ENCODE measurements at places on chromosomes 4 and X.

DNA sequence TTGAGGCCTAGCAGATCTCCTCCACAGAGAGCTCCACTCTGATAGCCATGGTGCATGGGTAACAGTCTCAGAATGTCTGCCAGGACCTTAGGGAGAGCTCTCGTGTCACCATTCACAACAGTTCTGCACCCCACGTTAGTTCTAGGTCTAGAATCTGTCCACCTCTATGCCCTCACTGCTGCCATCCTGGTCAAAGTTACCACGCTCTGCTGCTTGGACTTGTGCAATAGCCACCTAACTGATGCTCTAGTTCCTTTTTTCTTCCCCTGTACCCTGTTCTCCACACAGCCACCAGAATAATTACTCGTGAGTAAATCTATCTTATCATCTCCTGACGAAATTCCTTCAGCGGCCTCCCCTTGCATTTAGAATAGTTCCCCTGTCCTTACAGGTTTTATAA lies 268.8 kb upstream of the GATB start:
- DNase-seq, result no peak

DNA sequence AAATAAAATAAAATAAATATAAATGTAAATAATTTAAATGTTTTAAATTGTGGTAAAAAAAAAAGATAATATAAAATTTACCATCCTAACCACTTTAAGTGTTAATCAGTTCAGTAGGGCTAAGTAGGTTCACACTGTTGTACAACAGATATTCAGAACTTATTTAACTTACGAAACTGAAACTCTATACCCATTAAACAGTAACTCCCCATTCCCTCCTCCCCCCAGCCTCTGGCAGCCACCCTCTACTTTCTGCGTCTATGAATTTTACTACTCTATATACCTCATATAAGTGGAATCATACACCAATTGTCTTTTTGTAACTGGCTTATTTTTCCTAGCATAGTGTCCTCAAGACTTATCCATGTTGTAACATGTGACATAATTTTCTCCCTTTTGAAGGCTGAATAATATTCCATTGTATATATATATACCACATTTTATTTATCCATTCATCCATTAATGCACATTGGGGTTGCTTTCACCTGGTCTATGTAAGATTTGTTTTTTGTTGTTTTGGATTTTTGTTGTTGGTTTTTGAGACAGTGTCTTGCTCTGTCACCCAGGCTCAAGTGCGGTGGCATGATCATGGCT lies 32.5 kb upstream of the ELF2 start:
- DNase-seq, result no peak

GRCh38 chr4:67727124-67727850 lies 26.3 kb upstream of the UBA6 start:
- no peak for DNase-seq

DNA sequence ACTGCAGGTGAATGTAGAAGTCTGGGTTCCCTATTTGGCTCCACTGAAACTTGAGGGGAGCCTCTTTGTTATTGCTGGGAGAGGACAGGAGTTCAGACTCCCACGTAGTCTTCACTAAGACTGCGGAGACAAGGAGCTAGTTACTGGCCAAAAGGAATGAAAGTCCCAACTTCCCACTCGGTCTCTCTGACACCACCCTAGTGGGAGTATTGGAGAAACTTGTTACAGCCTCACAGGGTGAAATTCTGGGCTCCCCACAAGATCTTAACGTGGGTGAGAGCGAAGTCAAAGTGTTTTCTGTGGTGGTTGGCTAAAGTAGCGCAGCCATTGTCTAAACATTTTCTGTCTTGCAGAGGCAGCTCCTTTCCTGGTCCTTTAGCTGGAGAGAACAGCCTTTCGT lies 13.5 kb downstream of the MYOZ2 start:
- no peak for DNase-seq

DNA sequence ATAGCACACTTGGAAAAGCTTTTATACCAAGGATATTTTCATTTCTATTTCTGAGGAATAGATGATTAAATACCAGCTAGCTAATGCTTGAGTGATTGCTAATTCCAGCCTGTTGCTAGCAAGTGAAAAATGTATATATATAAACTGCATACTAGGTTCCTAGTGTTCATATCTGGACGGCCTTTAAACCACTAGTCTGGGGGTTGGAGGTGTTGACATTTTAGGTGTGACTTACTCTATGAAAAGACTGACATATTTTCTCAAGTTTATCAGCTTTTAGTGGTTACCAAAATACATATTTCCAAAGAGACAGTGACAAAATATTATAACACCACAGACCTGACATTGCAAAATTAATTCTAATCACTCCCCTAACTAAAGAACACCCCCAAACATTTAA lies 44.7 kb downstream of the MTMR8 start:
- no peak for DNase-seq

DNA sequence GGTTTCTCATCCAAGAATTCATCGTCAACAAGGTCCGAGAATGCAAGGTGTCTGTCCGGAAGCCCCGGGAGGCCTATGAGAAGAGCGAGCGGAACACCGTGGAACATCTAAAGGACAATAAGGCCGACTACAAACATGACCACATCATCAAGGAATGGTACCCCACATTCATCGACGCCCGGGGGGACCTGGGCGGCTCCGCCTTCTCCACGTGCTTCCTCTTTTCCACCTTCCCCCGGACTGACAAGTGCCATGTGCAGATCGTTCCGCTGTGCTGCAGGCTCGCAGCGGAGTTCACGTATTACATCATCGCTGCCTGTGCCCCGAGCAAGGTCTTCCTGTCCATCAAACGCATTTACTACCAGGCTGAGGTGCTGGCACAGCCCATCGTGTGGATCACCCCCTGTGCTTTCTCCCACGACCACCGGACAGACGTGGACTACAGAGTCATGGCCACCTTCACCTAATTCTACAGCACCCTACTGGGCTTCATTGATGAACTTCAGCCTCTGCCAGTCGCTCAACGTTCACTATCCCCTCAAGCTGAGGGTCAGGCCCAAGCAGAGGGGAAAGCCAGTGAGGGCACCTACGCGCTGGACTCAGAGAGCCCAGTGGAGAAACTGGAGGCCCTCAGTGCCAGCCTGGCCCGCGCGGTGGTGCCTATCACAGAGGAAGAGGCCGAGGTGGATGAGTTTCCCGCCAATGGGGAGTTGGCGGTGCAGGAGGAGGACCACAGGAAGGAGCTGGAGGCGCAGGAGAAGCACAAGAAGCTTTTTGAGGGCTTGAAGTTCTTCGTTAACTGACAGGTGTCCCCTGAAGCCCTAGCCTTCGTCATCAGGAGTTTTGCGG lies 125.9 kb upstream of the PABPC4L start:
- DNase-seq, result no peak

- no peak for DNase-seq
These were observed 278.0 kb downstream of the FBXO8 start for GRCh38 chr4:174005422-174005821.

- no peak for DNase-seq
These were observed 33.0 kb upstream of the KIAA0232 start for GRCh38 chr4:6749340-6750171.

GRCh38 chr4:68346461-68346860 lies 3.4 kb downstream of the YTHDC1 start:
- no peak for DNase-seq

DNA sequence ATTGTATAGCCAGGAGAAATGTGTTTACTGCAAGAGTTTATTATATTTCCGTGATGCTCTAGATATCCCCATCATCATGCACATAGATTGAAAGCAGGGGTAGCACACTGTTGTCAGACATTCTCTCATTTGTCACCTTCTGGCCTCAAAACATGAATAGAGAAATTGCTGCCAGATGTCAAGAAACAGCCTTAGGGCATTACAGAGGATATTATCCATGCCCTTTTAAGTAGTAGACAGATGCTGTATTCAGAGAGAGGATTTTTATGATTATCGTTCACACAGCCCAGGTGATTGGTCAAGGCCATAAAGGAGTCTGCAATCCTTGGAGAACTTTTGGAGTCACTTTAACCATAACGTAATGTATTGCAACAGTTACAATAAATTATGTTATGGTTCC lies 1961.5 kb upstream of the TENM3 start:
- DNase-seq, result no peak

- DNase-seq, result no peak
These were observed 114.0 kb downstream of the STOX2 start for GRCh38 chr4:184019076-184019475.

DNA sequence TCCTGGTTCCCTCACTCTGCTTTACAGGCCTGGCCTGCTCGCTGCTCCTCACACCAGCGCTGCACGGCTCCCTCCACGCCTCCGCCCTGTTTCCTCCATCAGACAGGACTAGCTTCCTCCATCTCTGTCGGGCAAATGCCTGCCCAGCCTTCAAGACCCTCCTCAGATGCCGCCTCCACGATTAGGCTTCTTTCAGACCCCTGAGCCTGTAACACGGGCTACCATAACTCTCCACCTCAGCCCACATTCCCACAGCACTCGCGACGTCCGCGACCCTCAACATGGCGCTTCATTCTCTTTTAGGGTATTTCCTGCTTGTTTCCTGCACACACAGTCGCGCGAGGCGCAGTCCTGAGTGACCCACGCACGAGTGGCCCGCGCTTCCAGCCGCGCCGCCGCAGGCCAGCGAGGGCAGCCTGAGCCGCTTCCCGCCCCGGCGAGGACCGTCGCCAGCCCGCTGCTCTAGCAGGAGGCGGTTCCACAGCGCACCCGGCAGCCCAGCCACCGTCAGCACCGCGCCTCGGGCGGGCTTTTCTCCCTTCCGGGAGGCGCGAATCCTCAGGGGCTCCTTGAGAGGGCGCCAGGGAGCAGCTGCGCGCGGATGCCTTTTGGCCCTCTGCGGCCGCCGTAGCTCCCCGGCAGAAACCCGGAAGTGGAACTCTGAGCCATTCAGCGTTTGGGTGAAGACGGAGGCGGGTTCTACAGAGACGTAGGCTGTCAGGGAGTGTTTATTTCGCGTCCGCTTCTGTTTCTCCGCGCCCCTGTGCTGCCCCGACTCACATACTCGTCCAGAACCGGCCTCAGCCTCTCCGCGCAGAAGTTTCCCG lies at the start of gene FRG1:
Gene FRG1, plus strand, starts transcription at position 695 of the 827 bp plus-strand sequence. CDS start 138 bp downstream, outside the sequence.
- DNase-seq, result peak; percentile 97

- DNase-seq, result no peak
These were observed 17.9 kb upstream of the ENPP6 start for GRCh38 chr4:184235526-184235925.

DNA sequence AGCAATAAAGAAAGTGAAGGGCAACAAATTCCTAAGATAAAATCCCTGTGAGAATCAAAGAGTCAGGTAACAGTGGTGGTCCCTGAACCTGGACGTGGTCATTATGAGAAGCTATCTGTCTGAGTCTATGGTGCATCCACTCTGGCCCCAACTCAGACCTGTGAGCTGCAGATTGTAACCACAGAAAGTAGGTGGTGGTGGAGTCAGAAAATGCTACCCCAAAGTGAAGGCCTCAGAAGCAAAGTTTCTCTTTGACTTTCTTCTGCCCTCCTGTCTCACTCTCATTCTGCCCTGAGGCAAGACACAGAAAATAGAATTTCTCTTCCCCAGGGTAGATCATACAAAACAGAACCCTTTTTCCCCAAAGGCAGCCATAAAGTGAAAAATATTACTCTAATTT lies 84.1 kb upstream of the NEIL3 start:
- no peak for DNase-seq

DNA sequence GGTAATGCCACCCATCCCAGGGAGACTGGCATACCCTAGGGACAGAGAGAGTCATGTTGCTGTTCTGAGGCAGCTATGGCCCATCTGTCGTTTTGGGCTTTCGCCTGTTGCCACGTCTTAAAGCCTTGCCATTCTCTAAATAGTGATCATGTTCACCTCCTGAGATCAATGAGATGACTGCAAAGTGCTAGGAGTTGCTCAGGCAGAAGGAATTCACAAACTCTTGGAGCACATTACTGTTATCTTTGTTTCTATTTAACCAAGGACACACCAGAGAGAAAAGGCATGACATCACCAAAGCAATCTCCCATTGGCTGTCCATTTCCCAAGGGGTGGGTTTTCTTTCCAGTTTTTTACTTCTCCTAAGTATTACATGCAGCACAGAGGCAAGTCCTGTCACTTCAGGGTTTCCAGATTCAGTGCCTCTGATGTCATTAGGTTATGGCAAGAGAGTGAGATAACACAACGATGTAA lies 37.1 kb upstream of the SETD7 start:
- DNase-seq, result no peak

DNA sequence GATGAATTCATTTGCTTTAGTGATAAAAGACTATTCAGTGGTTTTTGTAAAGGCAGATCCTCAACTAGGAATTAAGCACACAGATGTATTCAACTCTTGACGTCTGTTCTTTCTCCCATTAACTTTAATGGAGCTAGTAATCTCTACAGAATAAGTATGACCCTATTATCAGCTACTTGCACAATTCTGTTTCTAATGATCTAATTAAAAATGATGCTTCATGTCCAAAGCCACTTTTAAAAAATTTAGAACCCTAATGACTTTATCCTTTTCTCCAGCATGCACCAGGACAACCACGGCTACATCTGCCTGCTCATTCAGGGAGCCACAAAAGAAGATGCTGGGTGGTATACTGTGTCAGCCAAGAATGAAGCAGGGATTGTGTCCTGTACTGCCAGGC lies 85.4 kb downstream of the CBR4 start:
- no peak for DNase-seq

GRCh38 chr4:1793496-1793840 lies 375 bp downstream of the FGFR3 start:
- DNase-seq, result peak; percentile 49

- DNase-seq, result no peak
These were observed 100.7 kb upstream of the ZDHHC15 start for GRCh38 chrX:75623535-75623934.

DNA sequence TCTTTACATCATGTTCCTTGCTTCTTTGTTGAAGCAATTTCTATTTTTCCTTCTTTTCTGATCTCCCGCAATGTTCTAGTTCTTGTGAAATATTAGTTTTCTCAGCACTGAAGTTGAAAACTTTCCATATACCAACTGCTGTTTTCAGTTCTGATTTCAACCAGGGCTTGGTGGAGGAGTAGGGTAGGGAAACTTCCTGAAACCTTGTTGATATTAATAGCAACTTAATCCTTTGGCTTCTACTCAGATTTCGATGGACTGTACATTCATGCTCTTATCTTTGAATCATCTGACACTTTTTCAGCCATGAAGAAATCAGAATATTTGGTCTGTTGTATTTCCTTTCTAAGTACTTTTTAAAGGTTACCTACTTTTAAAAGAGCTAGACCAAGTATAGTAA lies 315.8 kb downstream of the RPA4 start:
- DNase-seq, result no peak

DNA sequence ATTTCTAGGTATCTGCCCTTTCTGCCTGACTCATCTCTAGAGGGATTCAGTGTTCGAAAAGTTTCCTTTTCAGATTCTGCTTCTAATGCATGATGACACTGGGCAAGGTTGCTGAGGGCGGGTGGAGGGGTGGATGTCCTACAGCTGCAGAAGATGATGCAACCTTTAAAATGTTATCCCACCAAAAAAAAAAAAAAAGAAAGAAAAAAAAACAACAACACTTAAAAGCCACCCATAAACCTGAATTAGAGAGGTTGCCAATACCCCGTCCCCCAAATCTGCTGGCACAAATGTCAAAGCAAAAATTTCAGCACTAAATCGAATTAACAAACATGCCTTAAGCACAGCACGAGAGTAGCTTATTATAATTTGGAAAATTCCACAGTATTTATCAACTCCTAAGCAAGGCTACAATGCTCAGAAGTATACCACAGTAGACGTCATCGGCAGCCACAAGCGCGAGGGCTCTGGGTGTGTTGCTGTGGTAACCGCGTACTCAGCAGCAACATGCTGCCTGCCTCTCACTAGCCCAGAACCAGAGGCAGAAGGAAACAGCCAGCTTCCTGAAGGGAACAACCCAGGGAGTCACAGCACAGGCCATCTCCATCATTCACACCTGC lies 167.5 kb upstream of the MAP3K15 start:
- DNase-seq, result peak; percentile 85

- no peak for DNase-seq
These were observed 469.0 kb upstream of the ATOH1 start for GRCh38 chr4:93359586-93359985.

GRCh38 chr4:123417813-123418212 lies 21.2 kb downstream of the SPRY1 start:
- no peak for DNase-seq

Measured in activated CD4-positive, alpha-beta memory T cell treated with anti-CD3 and anti-CD28 coated beads, Interleukin-2, amount 10 ng/mL, durations not matched to agents 7 days and 5 days (primary cell).